ENCODE measurements at places on chromosomes 13 and 19.

- ATAC-seq: no peak
These were observed 16.4 kb upstream of the SELENOW start for GRCh38 chr19:47762151-47762550.

GRCh38 chr13:112170823-112171569 is 104.0 kb downstream of the SOX1 start:
- no peak for ATAC-seq

DNA sequence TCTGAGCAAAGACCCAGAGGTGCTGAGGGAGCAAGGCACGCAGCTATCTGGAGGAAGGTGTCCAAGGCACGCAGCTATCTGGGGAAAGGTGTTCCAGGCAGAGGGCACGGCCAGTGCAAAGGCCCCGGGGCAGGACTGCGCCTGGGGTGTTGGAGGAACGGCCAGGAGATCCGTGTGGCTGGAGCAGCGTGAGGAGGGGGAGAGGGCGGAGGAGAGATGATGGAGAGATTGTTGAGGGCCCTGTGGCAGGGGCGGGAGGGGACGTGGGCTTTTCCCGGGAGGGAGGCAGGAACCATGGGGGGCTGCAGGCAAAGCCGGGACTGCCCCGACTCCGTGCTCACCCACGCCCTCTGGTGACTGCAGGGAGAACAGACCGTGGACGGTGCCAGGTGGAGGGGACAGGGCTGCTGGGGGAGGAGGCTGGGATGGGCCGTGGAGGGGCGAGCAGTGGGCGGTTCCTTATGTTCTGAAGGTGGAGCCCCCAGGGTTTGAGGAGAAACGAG is 13.3 kb upstream of the MISP start:
- peak; percentile 62 for ATAC-seq

- ATAC-seq: no peak
These were observed 89.2 kb upstream of the WASF3 start for GRCh38 chr13:26468265-26468801.

- no peak for ATAC-seq
These were observed 5.1 kb downstream of the COL4A1 start for GRCh38 chr13:110301606-110302553.

GRCh38 chr19:54517483-54517882 is 14.9 kb downstream of the LAIR2 start:
- ATAC-seq: no peak

- peak; percentile 69 for ATAC-seq
These were observed 44.9 kb upstream of the USPL1 start for GRCh38 chr13:30572859-30573275.

DNA sequence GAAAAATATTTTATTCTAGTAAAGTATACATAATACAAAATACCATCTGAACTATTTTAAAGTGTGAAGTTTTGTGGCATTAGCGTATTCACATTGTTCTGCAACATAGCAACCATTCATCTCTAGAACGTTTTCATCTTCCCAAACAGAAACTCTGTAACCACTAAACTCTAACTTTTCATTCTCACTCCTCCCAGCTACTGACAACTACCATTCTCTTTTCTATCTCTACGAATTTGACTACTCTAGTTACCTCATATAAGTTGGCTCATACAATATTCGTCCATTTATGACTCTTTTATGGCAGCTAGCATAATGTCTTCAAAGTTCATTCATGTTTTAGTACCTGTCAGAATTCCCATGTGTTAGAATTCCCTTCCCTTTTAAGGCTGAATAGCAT is 150.5 kb upstream of the MIR17HG start:
- ATAC-seq: no peak

DNA sequence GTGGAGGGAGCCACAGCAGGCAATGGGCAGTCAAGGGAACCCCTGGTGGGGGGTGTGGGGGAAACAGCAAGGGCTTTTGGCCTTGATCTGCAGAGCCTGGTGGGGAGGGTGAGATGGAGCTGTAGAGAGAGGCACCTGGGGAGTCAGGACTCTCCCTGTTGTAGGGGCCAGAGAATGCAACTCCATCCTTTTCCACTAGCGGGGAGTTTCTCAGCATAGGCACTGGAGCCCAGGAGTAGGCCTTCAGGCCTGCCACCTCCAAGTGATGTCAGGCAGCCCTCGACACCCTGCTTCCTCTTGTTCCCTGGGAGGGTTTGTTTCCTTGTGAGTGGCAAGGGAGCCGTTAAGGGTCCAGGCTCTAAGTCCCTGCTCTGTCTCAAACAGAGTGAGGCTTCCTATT is 25.0 kb downstream of the MEGF8 start:
- ATAC-seq: no peak

DNA sequence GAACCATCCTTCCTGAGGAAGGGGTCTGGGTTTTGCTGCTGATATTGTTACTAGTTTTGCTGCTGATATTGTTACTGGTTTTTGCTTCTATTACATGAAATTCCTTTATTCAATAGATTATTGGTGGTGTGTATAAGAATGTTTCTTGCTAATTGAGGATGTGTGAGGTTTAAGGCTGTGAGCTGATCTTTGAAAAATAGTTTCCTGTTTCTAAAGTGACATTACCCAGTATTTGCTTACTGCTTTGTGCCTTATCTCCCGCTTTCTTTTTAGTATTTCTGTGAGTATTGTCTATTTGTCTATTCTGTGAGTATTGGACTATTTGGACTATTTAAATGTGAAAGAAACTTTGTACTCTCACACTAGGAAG is 38.2 kb upstream of the C1QTNF9 start:
- ATAC-seq: no peak

GRCh38 chr13:23383151-23383550 is 50.4 kb downstream of the SACS start:
- ATAC-seq: no peak

DNA sequence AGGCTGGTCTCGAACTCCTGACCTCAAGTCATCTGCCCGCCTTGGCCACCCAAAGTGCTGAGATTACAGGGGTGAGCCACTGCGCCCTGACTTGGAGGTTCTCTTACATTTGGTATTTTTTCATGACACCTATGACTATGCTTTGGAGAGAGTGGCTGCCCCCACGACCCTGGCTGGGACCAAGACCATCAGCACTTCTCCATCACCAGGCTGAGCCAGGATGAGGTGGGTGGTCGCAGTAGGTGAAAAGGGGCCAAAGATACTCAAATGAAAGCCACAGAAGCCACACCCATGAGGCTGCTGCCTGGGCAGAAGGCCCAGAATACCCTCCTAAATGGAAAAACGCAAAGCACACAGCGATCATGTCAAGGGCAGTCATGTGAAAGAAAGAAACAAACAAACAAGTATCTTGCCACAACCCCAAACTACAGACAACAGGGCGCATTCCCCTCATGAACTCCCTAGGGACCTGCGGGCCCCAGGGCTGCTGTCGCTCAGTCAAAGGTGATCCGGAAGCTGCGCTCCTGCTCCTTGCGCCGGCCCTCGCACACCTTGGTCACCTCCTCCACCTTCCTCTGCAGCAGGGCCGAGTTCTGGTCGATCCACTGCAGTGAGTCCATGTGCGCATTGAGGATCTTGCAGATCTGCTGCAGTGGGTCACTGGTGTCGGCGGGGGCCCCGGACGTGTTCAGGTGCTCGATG is 11.2 kb upstream of the IL4I1 start:
- ATAC-seq: peak; percentile 53

GRCh38 chr19:48340995-48341394 is 15.6 kb downstream of the EMP3 start:
- no peak for ATAC-seq

GRCh38 chr19:17861542-17862402 is 2.1 kb downstream of the RPL18A start:
- no peak for ATAC-seq

- ATAC-seq: peak; percentile 86
These were observed 1.3 kb downstream of the CYP4F3 start for GRCh38 chr19:15641901-15642491.

- no peak for ATAC-seq
These were observed 75.3 kb upstream of the SERP2 start for GRCh38 chr13:44298314-44298713.

GRCh38 chr13:44912278-44913016 is 76.8 kb downstream of the NUFIP1 start:
- no peak for ATAC-seq

- peak; percentile 17 for ATAC-seq
These were observed 24.7 kb downstream of the CILP2 start for GRCh38 chr19:19562665-19563347.

DNA sequence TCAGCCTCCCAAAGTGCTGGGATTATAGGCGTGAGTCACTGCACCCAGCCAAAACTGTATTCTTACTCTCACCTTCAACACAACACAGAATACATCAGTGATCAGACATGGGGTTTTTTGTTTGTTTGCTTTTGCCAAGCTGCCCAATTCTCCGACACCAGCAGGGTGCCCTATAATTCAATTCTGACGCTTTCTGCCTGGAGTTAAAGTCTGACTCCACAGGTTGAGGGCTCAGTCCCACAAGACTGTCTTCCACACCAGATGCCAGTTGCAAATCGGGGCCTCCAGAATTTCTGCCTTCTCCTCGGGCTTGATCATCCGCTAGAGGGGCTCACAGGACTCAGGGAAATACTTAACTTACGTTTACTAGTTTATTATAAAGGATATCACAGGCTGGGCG is 22.1 kb downstream of the FBN3 start:
- no peak for ATAC-seq

GRCh38 chr13:46630431-46631178 is 77.6 kb downstream of the LRCH1 start:
- ATAC-seq: no peak

DNA sequence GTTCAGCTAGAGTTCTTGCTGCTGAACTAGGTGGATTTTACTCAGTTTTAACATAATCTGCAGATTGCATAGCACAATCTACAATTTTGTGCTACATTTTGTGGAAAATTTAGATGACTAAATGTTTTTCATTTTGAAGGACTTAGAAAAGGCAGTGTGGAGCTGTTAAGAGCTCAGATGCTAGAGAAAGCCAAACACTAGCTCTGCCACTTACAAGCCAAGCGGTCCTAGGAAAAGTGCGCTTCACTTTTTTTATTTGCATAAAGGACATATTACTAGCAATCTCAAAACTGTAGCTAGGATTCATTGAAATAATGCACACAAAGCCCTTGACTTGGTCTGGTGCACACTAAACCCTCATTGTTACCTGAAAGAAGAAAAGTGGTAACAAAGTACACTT is 8.1 kb upstream of the CSNK1A1L start:
- ATAC-seq: no peak

DNA sequence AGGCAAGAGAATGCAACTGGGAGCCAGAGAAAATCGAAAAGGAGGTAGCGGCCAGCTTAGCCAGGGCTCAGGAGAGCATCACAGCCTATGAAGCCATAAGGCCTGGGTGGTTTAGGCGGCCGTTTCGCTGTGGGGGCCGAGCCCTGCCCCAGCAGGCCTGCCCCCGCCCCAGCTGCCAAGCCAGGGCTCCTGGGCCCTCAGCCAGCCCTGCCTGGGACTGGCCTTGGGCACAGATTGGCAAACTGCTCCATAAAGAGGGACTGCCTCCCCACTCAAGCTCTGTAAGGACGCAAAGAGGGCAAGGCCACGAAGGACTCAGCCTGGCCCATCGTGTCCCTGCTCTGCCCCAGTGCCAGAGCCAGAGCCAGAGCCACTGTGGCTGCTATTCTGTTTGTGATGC is 10.2 kb downstream of the ZNF653 start:
- ATAC-seq: no peak

DNA sequence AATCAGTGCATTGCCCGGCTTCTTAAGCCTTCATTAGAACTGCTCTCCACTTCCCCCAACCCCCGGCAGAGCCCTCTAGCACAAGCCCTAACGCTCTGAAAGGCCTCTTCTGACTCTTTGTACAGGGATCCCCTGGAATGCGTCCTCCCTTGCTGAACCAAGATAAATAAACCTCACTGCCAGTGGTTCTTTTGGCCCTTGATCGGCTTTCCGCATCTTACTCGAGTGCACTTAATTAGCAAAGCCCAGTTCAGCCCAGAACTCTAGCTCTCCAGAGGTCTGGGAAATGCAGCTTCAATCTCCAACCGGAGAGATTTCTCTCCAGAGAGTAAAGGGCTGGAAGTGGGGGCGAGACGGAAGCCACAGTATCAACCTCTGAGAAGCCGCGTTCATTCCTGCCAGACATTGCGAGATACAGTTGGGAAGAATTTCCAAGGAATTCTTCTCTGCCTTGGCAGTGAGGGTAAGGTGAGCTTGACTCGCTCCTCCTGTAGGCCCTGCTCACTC is 8.7 kb upstream of the ZNF444 start:
- ATAC-seq: no peak

- ATAC-seq: no peak
These were observed 91.4 kb downstream of the IRS2 start for GRCh38 chr13:109694972-109695371.

GRCh38 chr19:45793178-45793564 is 526 bp upstream of the DMWD start:
- ATAC-seq: no peak

GRCh38 chr13:43908156-43909126 is 28.7 kb downstream of the LACC1 start:
- no peak for ATAC-seq

- ATAC-seq: no peak
These were observed 213.8 kb downstream of the DCLK1 start for GRCh38 chr13:35917252-35917941.

- no peak for ATAC-seq
These were observed 10.7 kb upstream of the FPR3 start for GRCh38 chr19:51784109-51784785.

DNA sequence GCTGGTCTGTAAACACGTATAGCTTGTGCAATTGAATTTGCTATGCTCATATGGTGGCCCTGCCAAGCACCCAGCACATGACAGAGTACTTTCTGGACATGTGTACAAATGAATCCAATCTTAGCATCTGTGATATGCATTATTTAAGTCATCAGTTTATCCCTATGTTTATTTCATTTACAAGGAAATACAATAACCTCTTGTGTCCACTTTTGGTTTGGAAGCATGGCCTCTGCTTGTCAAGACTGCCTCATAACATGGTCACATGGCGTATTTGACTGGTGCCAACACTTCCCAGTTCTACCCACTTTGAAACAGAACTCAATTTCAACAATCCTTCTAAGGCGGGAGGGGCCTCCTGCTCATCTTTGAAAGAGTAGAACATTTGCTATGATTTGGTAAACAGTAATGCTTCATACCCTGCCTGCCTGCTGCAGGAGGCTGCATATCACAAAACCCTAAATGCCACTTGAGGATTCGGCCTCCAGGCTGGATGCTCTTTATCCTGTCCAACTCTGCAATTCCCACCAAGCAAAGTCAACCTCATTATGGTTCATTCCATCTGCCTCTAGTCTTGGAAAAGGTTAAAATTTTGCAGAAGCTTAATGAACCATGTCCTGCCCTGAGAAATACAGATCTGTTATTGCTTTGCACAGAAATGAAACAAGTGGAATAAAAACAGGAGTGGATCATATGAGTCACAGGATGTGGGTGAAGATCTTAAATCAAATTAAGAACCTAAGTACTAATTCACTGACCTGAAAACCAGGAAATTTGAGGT is 151.3 kb downstream of the CYSLTR2 start:
- peak; percentile 42 for ATAC-seq

GRCh38 chr19:9645472-9645871 is 24.4 kb upstream of the ZNF561 start:
- no peak for ATAC-seq

All from stimulated activated memory B cell treated with anti-CD40 and anti-IgM and Interleukin-4, amounts not matched to agents 10 μg/mL and 1 μg/mL and 100 μg/mL, for 72 hours (primary cell).